ENCODE measurements at places on chromosomes 12 and 14. TPM values are rescaled to one million over a fixed set of nuclear protein-coding genes. Genes with fewer than 3 reads are reported as not detected.

Gene TMEM63C
- total RNA-seq = not detected

Gene WSCD2
- not detected for total RNA-seq

Gene ADAM21
- total RNA-seq = not detected

Gene CLEC1A
- total RNA-seq = 22.5 TPM

Gene FGD6
- total RNA-seq = 14.0 TPM

Gene KRT75
- not detected for total RNA-seq

Gene RDH12
- not detected for total RNA-seq

Gene RIMBP2
- total RNA-seq = not detected

Gene CMAS
- total RNA-seq = 34.4 TPM

Gene TNS2
- 106 TPM for total RNA-seq

Gene KRT82
- total RNA-seq = not detected

Gene AREL1
- total RNA-seq = 50.3 TPM

- DNase-seq = no peak
These were observed 130.8 kb downstream of the BCL11B start for GRCh38 chr14:99141236-99141635.

DNA sequence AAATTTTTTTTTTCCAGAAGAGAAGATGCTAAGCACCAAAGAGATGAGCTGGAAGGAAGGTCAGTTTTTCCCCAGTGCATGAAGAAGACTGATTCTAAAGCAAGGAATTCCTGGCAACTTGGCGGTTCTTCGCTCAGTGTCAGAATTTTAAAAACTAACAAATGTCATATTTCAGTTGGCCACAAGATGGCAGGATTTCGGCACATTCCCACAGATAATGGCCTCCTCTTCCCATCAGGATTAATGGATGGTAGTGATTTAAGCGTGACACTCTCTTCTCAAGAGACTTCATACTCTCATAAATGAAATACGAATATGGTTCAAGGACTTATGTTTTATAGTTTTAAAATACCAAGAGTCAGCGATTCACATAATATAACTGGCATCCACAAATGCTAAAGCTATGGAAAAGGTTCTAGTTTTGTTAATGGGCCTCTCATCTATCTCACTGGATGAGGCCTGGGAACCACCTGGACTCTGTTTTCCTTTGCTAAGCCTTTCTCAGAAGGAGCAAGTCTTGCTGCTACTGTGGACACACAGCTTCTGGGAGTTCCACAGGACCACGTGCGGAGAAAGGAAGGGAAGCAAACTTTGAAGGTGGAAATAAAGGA is 46.1 kb upstream of the PTPRO start:
- peak; percentile 52 for DNase-seq

- peak; percentile 47 for DNase-seq
These were observed 458 bp downstream of the SSPN start for GRCh38 chr12:26195641-26196420.

GRCh38 chr14:71137536-71138447 is 230.5 kb downstream of the PCNX1 start:
- DNase-seq = no peak

- DNase-seq = no peak
These were observed 10.7 kb downstream of the NKX2-1 start for GRCh38 chr14:36509069-36509917.

DNA sequence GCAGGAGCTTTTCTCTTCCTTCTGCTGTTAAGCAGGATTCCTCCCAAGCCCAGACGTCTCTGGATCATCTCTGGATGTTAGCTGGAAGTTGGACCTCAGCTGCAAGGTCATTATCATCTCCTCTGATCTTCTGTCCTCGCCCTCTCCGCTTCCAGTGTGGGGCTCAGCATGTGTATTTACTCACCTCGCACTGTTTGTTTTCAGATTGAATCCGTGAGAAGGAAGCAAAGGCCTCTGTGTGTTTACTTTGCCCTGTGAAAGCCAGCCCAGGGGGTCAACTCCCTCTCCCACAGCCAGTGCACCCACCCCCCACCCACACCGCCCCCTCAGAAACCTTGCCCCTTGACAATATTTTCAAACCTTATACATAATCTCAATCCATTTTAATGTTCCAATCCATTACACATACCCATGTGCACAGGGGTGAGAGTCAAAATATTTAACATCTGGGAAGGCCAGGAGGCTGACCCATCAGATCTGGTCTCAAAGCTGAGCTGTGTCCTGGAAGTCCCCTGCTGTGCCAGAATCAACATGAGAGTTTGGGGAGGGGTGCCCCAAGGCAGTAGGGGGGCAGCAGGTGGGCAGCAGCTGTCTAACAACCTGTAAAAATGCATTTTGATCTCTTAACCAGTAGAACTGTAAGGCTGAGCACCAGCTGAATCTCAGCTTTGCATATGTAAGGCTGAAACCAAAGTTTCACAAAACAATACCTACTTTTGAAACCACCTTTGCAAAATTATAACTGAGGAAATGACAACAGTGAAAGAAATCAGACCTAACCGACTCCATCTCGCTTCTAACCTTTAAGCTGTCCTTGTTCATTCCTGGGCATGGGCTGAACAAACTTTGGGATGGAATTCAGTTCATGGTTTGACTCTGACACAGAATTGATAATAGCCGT is 157.9 kb downstream of the ZNF664 start:
- no peak for DNase-seq

GRCh38 chr12:116483959-116484750 is 75.0 kb upstream of the MAP1LC3B2 start:
- DNase-seq = no peak

- DNase-seq = no peak
These were observed 669 bp upstream of the KCNK13 start for GRCh38 chr14:90060965-90061684.

GRCh38 chr12:124321556-124322270 is 26.8 kb downstream of the RFLNA start:
- no peak for DNase-seq

DNA sequence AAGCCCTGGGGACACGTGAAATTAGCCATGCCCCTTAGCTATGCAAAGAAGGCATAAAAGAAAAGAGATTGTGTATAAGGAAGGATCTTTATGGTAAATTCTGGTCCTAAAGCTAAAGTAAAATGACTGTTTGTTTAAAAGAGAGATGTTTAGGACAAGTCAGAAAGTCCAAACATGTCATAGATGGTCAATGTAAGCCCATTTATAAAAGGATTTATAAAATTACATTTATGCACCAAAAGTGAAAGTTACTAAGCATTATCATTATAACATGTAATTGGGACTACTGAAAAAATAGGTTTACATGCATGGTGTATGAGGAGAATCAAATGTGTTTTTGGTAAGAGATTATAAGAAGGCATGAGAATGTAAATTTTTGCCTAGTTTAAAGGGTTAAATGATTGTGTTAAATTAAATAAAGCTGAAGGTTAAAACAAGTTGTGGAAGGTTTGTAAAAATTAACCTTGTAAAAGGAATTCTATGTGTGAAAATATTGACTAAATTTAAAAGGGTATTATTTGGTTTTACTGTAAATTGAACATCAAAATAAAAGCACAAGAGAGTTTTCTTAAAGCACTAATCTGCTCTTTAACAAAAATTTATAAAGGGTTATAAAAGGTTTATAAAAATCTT is 50.4 kb upstream of the TSPAN8 start:
- DNase-seq = no peak

DNA sequence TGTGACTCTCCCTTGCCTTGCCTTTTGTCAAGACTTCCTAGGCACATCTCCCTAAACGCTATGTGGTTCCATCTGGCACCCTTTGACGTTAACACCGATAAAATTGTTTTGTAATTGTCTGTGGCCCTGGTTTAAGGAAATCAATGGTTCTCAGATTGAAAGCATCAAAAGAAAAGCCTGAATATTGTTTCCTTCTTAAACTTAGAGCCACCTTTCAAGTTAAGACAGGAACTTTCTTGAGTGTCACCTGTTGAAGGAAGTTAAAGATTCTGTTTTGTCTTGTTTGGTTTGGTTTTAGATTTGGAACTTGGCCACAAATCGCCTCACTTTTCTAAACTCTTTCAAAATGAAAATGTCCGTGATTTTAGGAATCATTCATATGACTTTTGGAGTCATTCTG is 14.8 kb upstream of the DNAH10 start:
- DNase-seq = no peak

DNA sequence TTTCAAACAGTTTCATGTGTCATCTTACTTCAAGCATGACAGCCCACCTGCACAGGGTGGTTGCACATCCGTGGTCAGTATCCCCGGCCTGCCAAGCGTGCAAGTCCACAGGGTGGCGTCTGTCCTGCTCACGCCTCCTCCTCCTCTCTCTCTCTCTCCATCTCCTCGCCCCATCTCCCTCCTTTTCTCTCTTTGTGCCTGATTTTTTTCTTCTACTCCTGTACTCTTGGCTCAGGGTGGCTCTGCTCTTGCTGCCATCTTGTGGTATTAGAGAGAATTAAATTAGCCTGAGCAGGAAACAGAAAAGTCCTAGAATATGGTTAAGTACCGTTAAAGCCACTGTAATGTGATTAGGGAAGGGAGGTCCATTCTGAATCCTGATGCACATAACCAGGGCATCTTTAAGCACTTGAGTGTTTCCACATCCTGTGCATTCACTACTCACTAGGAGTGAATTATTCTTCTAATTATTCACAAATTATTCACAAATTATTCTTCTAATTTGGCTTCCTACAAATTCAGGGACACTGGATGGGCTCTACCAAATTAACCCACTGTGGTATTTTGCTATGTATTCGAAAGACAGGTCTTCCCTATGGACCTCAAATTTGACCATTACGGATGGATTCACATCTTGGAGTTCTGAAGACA is 25.5 kb upstream of the DTX1 start:
- DNase-seq = peak; percentile 77

DNA sequence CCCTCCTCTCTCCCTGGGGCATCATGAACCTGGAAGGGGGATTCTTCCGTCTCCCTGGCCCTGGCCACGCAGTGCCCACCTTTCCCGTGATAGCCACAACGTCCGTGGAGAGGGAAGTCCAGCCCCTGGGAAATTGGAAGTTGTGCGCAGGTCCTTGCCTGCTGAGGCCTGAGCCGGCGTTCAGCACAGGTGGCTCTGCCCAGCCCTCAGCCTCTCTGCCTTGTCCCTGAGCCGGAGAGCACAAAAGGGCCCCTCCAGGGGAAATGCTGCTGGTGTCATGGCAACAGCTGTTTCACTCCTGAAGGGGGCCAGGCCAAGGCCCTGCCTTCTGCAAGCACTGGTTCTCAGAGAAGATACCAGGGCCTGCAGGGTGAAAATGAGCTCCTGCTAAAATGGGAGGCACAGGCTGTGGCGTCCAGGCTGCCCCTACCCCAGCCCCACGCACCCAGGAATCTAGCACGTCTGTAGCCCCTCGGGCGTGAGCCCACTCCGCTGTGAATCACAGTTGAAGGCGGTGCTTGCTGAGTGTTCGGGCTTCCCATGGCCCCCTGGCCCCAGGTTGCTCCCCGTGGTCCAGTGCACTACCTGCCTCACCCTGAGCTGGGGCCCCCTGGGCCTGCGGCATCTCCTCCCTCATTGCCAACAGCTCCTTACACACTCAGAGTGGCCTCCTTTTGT is 149.4 kb downstream of the ADGRD1 start:
- DNase-seq = no peak

- peak; percentile 93 for DNase-seq
These were observed 217.7 kb upstream of the DCN start for GRCh38 chr12:91400271-91400670.

- DNase-seq = no peak
These were observed 6.9 kb upstream of the CORO1C start for GRCh38 chr12:108738170-108738569.

- DNase-seq = no peak
These were observed 553.1 kb downstream of the DIO2 start for GRCh38 chr14:79658221-79658620.

DNA sequence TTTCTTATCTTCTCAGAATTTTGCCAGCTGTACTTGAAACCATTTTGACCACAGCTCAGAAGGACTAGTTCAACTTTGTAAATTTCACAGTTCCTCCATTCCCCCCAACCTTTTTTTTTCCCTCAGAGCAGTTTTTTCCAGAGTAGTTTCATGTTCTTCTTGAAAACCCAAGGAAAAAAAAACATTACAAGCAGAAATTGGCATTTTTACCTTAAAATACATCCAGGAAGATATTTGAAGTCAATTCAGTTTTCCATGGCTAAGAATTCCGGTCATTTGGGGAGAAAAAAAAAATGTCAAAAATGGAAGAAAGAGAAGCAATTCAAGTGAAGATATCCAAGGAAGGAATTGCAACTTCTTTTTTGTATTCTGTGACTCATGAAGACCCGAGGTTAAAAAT is 39.5 kb downstream of the SYNE2 start:
- DNase-seq = no peak

GRCh38 chr14:40414386-40414785 is 982.2 kb upstream of the FBXO33 start:
- no peak for DNase-seq

- no peak for DNase-seq
These were observed 61.9 kb downstream of the DRAM1 start for GRCh38 chr12:101939306-101939705.

GRCh38 chr14:61281186-61281947 is at the start of gene TMEM30B:
Gene TMEM30B (minus strand): TSS chr14:61281338. CDS start chr14:61281147, 191 bp downstream.
- DNase-seq = no peak

DNA sequence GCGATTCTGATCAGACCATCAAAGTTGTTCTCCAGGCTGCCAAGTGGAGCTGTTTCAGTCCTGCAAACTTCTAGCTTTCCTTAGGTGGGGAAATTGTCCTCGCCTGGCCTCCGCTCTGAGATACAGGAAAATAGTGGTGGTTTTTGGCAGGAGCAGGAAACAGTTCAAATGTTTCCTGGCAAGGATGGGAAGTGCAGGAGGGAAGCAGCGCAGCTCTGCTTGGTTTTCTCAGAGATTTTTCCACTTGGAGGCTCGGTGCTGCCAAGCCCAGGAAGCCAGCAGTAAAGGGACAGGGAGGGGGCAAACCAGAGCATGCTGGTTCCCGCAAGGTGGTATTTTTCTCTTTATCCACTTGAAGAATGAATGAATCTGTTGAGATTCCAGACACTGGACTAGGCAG is 17.0 kb downstream of the TMEM63C start:
- no peak for DNase-seq

DNA sequence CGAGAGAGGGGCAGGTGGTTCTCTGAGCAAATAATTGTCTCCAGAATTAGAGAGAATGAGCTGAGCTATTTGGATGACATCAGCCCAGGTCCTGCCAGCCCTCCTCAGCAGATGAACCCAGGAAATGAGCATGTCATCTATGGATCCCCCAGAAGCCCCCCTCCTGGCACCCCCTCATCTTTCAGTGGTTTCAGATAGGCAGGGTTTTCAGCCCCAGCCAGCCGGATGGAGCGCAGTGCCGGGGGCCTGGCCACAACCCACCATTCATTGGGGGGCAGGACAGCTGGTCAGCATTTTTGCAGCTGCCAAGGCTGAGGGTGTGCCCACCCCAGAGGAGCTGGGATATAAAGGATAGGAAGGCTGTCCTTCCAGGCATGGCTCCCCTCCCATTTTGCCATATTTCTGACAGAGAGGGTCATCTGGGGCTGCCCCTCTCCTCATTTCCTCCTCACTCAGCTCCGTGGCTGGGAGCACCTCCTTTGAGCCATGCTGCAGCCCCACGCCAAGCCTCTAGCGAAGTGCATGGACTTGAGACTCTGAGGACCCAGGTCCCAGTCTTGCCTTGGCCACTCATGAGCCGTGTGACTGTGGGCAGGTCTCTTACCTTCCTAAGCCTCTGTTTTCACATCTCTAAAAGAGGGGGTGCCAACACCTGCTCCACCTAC is 6.0 kb upstream of the KRT71 start:
- DNase-seq = no peak

GRCh38 chr12:47807338-47807737 is 12.4 kb downstream of the HDAC7 start:
- DNase-seq = no peak
